ENCODE measurements at places on chromosomes 4 and X.
A peak's percentile ranks its signal among the peaks of the same experiment; 100 is the strongest.

GRCh38 chr4:125725957-125726525 is 411.3 kb downstream of the FAT4 start:
- no peak for DNase-seq

DNA sequence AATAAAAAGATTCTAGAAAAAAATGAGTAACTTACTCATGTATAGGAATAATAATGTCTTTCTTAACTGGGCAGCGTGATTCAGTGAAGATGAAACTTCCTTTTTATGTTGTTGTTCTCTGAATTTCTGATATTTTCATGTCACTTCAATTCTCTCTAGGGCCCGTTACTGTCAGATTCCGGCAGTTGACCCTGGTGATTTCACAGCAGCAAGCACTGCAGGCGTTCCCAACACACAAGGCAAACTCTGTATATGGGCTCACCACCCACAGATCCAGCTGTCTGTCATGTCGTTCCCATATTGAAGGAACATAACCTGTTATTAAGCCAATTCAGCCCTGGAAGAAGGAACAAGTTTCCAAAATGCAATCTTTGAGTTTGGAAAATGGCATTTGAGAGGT is 288.3 kb upstream of the GALNTL6 start:
- DNase-seq = no peak

DNA sequence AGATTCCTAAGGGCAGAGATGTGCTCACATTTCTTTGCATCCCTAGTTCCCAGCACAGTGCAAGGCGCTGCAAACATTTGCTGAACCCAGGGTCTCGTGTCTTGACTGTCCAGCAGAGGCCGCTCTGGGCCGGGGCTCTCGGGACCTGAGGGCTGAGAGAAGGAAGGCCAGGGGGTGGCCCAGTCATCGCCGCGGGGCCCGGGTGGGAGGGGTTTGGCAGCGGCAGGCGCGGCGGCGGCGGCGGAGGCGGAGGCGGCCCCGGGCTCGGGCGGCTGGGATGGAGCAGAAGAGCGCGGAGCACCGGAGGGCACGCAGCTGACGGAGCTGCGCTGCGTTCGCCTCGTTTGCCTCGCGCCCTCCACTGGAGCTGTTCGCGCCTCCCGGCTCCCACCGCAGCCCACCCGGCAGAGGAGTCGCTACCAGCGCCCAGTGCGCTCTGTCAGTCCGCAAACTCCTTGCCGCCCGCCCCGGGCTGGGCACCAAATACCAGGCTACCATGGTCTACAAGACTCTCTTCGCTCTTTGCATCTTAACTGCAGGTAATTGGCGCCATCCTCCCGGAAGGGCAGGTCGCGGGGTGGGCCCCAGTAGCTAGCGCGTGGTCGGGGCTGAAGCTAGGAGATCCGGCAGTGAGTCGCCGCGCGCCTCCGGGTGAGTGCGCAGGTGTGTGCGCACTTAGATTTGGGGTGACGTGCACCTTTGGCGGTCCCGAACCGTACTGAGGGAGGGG is at the start of gene PARM1:
TSS of gene PARM1 (plus strand) at position 285 of the 730 bp plus-strand sequence. CDS start at position 497, 212 bp downstream.
- DNase-seq = peak; percentile 23

- no peak for DNase-seq
These were observed 50.9 kb downstream of the MFAP3L start for GRCh38 chr4:169975131-169975837.

DNA sequence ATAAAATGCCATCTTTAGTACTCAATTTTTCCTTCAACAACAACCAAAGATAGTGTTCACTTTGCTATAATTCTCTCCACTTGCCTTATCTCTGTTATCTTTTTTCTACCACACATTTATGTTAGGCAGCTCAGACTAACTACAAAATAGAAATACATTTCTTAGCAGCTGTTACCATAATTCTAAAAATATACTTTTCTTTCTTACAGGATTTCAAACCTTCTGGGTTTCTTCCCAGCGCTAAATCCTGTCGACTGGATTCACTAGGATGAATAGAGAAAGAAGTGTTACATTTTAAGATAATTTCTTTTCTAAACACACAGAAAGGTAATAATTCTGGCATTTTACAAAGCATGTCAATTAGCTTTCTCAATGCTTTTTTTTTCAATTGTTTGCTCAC is 105.5 kb upstream of the GK2 start:
- DNase-seq = no peak

GRCh38 chr4:3644849-3645627 is 112.8 kb upstream of the LRPAP1 start:
- DNase-seq = peak; percentile 2

- peak; percentile 34 for DNase-seq
These were observed 56.3 kb downstream of the CCDC149 start for GRCh38 chr4:24856586-24856985.

- no peak for DNase-seq
These were observed 184.4 kb upstream of the CXorf66 start for GRCh38 chrX:140149761-140150160.

DNA sequence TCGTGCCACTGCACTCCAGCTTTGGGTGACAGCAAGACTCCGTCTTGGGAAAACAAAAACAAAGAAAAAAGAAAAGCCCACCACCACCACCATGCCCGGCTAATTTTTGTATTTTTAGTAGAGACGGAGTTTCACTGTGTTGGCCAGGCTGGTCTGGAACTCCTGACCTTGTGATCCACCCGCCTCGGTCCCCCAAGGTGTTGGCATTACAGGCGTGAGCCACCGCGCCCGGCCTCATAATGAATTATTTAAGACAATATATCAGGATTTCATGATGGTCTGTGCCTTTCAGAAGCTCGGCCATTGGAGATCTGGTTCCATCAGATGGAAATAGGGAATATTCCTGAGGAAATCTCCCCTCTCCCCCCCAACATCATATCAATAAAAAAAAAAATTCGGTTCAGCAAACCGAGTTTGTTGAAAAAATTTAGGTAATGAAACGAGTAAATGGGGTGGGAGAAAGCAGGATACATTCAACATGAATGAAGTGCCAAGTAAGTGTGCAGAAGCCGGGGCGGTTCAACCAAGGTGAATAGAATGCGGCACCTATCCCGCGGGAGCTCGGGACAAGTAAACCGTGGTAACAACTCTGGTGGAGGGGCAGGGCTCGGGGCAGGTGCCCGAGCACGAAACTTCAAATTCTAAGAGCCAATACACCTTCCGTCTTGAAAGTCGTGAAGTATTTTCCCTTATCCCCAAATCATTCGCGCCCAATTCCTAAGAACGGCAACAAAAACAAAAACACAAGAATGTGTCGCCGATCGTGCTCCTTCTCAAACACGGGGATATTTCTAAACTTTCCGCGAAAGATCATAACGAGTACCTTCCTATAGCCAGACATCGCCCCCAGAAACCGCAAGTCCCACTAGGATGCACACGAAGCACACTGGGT is 773 bp upstream of the TXLNG start:
- no peak for DNase-seq

GRCh38 chr4:112002248-112002661 is 143.0 kb upstream of the FAM241A start:
- no peak for DNase-seq

DNA sequence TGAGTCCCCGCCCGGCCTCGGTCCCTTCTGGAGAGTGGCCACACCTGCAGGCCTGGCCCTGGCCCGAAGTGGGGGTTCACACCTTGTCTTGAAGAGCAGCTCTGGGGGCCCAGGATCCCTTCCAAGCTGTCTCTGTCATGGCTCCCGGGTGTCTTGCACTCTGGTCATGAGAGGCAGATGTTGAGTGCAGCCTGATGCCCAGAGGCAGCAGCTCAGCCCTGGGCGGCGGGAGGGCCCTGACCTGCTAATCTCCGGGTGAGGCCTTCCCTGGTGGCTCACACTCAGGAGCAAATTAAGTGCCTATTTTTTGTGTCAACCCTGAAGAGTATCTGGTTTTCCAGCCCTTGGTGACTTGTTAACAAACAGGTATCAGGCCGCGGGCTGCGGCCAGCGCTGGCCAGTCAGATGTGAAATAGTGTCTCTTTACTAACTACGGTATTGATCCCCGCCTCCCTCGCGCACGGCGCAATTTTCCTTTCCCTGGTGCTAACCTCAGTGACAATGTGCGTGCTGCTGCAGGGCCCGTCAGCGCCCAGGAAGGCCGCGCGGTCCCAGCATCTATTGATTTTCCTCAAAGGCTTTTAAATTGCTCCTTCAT is 24.2 kb downstream of the NKX1-1 start:
- DNase-seq = no peak

GRCh38 chr4:74874753-74875367 is 58.1 kb upstream of the PARM1 start:
- peak; percentile 51 for DNase-seq

- no peak for DNase-seq
These were observed 392.0 kb downstream of the SPRY1 start for GRCh38 chr4:123788577-123788976.

DNA sequence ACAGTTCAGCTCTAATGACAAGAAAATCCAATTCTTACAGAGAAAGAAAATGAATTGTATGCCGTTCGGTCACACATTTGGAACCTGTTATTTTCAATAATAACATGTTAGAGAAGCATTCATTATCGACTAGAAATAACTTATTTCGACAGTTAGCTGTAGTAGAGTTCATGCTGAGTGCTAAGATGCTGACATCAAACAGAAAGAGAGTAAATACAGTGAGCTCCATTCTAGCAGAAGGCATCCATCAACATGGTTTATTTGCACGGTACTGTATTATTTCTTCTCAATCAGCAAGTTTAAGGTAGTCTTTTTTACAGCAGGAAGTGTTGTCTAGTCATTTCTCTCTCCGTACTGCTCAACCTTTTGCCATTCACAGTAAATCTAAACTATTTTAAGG is 732.1 kb downstream of the STIM2 start:
- no peak for DNase-seq

DNA sequence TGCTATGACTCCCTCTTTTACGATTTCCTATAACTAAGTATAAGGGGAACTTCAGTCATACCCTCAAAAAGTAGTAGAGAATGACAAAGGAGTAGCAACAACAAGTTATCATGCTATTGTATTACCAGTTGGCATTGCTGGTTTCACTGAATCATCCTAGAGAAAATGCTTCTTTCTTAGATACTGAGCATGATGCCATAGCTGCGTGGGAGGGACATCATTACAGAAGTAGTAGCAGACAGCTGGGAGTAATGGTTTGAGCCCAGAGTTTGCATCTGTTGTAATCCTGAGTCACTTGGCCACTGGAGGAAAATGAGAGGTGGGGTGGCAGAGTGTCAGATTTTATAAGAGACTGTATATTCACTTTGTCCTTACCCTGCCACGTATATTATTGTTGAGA is 38.6 kb downstream of the MTMR1 start:
- peak; percentile 92 for DNase-seq

DNA sequence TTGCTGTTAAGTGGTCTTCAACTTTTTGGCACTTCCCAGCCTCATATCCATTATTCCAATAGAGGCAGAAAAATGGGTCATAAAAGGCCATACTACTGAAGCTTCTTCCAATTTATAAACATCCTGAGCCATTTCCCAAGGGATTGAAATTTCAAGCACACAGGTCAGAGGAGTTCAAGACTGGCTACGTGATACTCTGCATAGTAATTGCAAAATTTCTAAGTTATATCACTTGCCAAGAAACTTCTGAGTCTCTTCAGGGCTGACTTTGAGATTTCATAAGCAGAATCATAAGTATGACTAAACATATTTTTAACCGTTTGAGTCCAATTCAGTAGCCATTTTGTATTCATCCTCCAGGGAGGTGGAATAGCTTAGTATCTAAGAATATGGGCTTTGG is 75.6 kb upstream of the RXFP1 start:
- peak; percentile 72 for DNase-seq

- DNase-seq = peak; percentile 54
These were observed 27.1 kb upstream of the TAPT1 start for GRCh38 chr4:16253127-16253960.

- DNase-seq = no peak
These were observed 32.8 kb upstream of the IL13RA1 start for GRCh38 chrX:118694638-118695037.

GRCh38 chr4:171928336-171928735 is 115.1 kb downstream of the GALNTL6 start:
- DNase-seq = no peak

- no peak for DNase-seq
These were observed 39.7 kb upstream of the PARM1 start for GRCh38 chr4:74893171-74893570.

GRCh38 chr4:163113921-163114713 is 52.6 kb downstream of the NAF1 start:
- DNase-seq = no peak

DNA sequence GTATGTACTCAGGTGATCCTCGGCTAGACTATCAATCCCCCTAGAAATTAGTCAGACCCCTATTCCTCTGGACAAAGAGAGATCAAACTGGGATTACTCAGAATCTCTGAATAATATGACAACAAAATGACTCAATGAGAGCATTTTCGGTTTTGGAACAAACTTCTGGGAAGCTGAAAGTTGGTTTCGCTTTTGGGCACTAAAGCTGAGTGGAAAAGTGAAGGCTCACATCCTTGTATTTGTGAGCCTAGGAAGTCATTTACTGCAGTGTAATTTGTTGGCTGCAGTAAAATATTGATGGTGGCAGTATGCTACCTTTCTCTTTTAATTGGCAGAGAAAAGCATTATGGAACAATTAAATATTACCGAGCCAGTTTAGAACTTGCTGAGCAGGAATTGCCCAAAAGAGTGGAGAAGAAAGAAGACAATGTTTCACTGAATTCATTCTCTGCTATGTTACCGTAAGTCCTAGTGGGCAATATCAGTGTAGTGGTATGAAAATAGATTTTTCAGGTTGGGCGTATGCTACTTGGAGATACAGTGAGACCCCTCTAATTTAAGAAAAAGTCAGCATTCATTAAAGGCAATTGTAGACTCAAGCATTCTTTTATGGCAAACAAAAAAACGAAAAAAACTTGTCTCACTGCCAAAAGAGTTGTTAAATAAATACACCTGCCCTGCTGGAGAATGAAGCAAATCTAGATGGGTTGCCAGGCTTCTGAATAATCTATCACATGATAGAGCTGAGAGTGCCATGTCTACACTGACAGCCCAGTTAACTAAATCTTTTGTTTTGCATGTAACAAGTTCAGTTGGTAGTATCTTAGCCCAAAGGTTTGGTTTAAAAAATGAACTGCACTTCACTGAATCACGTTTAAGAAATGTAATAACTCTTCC is 69.6 kb downstream of the AGTR2 start:
- no peak for DNase-seq

GRCh38 chr4:105192910-105193309 is 46.2 kb downstream of the TET2 start:
- no peak for DNase-seq

DNA sequence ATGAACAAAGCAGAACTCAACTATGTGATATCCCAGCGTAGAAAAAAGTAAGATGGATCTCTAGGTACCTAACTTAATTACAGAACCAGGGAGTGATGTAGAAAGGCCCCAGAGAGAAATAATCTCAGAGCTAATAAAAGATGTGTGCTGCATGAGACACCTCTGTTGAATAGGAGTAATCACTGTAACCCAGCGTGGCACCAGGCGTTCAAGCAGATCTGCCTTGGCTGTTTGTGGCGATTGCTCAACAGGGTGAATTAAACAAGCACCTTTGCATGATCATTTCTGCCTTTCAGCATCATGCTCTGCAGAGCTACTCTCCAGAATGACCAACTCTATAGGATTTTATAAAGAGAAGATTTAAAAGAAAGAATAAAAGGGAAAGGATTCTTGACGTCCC is 81.7 kb upstream of the KCNIP4 start:
- no peak for DNase-seq
